ENCODE measurements at places on chromosomes 5 and 9. TPM values are rescaled to one million over a fixed set of nuclear protein-coding genes. Genes with fewer than 3 reads are reported as not detected.
A peak's percentile ranks its signal among the peaks of the same experiment; 100 is the strongest.

GRCh38 chr5:79803007-79803406 lies 113.4 kb downstream of the CMYA5 start:
- H3K27me3 ChIP-seq = no peaks in the 10 kb centered on the region
- no peak for DNase-seq
- H3K4me1 ChIP-seq = peaks cover 16% of the 10 kb centered on the region
- H3K36me3 ChIP-seq = no peaks in the 10 kb centered on the region
- H3K4me3 ChIP-seq = no peak overlapping the region

DNA sequence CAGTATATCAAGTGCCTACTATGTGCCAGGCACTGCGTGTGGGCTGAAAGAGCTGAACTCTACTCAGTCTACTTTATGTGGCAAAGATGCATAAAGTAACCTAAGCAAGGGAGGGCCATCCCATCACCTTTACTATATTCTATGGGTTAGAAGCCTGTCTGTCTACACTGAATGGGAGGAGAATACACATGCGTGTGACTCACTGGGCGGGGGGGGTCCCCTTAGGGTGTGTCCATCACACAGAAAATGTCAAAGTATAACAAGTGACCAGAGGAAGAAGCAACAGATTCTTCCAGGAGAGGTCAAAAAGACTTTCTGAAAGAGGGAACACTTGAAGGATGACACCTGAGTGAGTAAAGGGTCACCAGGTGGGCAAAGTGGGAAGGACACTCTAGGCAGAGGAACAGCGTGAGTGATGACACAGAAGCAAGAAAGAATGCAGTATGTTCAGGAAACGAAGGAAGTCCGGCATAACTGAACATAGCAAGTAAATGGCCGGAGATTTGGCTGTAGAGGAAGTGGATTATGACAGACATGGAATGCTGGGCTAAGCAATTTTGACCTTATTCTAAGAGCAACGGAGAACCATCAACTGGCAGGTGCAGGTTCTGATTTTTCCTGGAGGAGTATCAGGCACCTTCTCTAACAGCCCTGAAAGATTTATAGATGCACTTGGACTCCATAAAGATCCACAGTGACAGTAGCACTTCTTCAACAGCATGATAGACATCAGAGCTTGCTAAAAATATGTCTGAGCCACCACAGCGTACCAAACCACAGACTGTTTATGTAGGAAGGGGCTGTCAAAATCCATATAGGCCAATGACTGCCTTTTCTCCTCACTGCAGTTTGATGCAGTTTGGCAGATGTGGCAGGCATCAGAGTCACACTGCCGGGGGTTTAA lies 8.0 kb upstream of the WHRN start:
- no peaks in the 10 kb centered on the region for H3K36me3 ChIP-seq
- H3K27ac ChIP-seq = no peak overlapping the region
- no peak overlapping the region for H3K4me3 ChIP-seq
- H3K4me1 ChIP-seq = peaks cover 5% of the 10 kb centered on the region
- DNase-seq = no peak
- peaks cover 15% of the 10 kb centered on the region for H3K27me3 ChIP-seq

DNA sequence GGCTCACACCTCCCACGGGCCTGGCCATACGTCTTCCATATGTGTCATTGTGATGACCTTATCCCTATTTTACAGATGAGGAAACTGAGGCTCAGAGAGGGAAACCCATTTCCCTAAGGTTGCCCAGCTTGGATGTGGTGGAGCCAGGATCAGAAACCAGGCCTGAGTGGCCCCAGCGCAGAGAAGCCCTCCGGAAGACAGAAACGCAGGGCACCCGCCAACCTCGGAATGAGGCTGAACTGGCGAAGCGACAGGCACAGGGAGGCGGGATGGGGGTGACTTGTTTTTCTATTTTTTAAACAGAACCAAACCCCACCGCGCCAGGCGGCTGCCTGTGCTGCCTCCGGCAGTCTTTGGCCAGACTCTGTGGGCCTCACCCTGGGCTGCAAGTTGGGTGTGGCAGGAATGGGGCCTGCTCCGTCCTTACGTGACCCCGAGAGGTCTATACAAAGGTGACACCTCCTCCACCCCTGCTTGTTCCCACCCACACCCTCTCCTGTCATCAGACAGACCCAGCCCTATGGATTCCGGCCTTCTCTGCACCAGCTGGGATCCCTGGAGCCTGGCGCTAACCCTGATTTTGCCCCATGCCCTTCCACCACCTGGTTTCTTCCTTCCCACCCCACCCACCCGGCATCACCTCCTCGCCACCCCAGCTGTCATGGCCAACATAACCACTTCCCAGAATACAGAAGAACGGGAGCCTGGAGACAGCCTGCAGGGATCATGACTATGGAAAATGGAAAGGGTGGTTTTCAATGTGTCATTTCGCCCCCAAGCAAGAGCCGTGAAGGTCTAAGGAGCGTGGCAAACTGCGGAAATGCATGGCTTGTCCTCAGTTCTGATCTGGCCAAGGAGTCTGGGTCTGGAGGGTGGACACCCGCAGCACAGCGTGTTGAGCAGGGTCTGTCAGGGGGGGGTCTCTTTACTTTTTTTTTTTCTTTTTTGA lies 23.6 kb downstream of the PLPP7 start:
- H3K4me1 ChIP-seq = peaks cover 12% of the 10 kb centered on the region
- no peak for DNase-seq
- H3K27ac ChIP-seq = no peak overlapping the region
- H3K4me3 ChIP-seq = no peak overlapping the region

- peaks cover 6% of the 10 kb centered on the region for H3K4me1 ChIP-seq
- peaks cover 27% of the 10 kb centered on the region for H3K36me3 ChIP-seq
- H3K4me3 ChIP-seq = no peak overlapping the region
- no peak overlapping the region for H3K27ac ChIP-seq
Observed at GRCh38 chr9:37271679-37272078, 150.8 kb upstream of the GRHPR start.

GRCh38 chr9:124381170-124381945 lies 33.9 kb downstream of the PSMB7 start:
- H3K4me3 ChIP-seq = no peak overlapping the region
- H3K27ac ChIP-seq = no peak overlapping the region
- H3K27me3 ChIP-seq = no peaks in the 10 kb centered on the region
- DNase-seq = no peak
- H3K36me3 ChIP-seq = peaks cover 20% of the 10 kb centered on the region

GRCh38 chr5:138495351-138495750 lies 30.1 kb downstream of the EGR1 start:
- H3K36me3 ChIP-seq = no peaks in the 10 kb centered on the region
- H3K27ac ChIP-seq = no peak overlapping the region
- peaks cover 8% of the 10 kb centered on the region for H3K27me3 ChIP-seq
- H3K4me3 ChIP-seq = no peak overlapping the region
- peaks cover 11% of the 10 kb centered on the region for H3K4me1 ChIP-seq

GRCh38 chr5:116135344-116135743 lies 50.5 kb downstream of the COMMD10 start:
- H3K36me3 ChIP-seq = peaks cover 2% of the 10 kb centered on the region
- H3K27me3 ChIP-seq = no peaks in the 10 kb centered on the region
- peak; percentile 31 for DNase-seq
- H3K4me3 ChIP-seq = no peak overlapping the region
- H3K4me1 ChIP-seq = peaks cover 19% of the 10 kb centered on the region

GRCh38 chr5:3022665-3023064 lies 271.2 kb upstream of the IRX2 start:
- peaks cover 2% of the 10 kb centered on the region for H3K27me3 ChIP-seq
- no peak overlapping the region for H3K4me3 ChIP-seq
- no peak overlapping the region for H3K27ac ChIP-seq
- no peaks in the 10 kb centered on the region for H3K4me1 ChIP-seq
- H3K36me3 ChIP-seq = no peaks in the 10 kb centered on the region

DNA sequence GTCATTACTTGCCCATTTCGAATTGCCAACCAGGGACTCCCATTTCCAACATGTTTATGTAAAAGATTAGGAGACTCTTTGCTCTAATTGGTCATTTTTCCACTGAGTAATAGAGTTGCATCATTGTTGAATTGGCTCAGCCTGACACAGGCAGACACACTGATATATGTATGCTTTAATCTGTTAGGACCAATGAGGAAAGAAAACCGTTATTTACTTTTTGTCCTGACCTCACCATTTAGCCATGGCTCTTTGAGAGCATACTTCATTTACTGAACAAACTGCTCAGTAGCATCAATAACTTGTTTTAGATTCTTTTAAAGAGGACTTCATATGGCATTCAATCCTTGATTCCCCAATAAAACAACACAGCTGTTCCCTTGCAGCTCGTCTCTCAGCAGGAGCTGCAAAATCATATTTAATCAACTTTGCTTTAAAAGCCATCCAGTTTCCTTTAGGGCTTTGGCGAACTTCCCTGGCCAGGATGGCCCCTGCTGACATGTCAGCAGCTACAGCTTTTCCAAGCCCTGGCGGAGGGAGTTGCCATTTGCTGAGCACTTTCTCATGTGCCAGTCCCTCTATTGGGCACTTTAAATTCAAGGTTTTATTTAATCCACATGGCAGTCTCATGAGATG lies 251.5 kb upstream of the TNC start:
- no peaks in the 10 kb centered on the region for H3K36me3 ChIP-seq
- H3K27ac ChIP-seq = no peak overlapping the region
- no peak for DNase-seq
- H3K4me1 ChIP-seq = peaks cover 3% of the 10 kb centered on the region

GRCh38 chr9:92686954-92687353 lies 17.0 kb upstream of the IPPK start:
- H3K27ac ChIP-seq = no peak overlapping the region
- peaks cover 2% of the 10 kb centered on the region for H3K36me3 ChIP-seq
- no peak overlapping the region for H3K4me3 ChIP-seq
- H3K4me1 ChIP-seq = no peaks in the 10 kb centered on the region
- DNase-seq = no peak

GRCh38 chr9:27467486-27467885 lies 56.6 kb upstream of the IFNK start:
- no peak overlapping the region for H3K4me3 ChIP-seq
- no peak for DNase-seq
- H3K27me3 ChIP-seq = no peaks in the 10 kb centered on the region
- H3K27ac ChIP-seq = no peak overlapping the region

DNA sequence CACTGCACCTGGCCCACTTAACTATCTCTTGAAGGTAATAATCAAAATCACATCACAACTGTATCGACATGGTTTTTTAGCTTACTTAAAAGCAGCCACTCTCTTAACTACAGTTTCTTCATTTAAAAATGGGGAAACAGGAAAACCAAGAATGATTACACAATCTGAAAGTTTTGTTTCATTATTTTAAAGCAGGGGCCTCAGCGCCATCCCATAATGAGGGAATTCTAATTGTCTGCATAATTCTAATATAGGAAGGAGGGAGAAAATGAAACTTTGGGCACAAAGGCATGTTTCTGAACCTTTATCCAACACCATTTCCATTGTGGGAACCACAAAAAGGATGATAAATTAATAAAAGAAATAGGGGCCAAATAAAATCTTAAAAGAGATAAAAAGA lies 7.6 kb downstream of the HACD4 start:
- no peak overlapping the region for H3K4me3 ChIP-seq
- no peak overlapping the region for H3K27ac ChIP-seq
- DNase-seq = no peak
- peaks cover 26% of the 10 kb centered on the region for H3K36me3 ChIP-seq
- no peaks in the 10 kb centered on the region for H3K27me3 ChIP-seq
- H3K4me1 ChIP-seq = peaks cover 31% of the 10 kb centered on the region

DNA sequence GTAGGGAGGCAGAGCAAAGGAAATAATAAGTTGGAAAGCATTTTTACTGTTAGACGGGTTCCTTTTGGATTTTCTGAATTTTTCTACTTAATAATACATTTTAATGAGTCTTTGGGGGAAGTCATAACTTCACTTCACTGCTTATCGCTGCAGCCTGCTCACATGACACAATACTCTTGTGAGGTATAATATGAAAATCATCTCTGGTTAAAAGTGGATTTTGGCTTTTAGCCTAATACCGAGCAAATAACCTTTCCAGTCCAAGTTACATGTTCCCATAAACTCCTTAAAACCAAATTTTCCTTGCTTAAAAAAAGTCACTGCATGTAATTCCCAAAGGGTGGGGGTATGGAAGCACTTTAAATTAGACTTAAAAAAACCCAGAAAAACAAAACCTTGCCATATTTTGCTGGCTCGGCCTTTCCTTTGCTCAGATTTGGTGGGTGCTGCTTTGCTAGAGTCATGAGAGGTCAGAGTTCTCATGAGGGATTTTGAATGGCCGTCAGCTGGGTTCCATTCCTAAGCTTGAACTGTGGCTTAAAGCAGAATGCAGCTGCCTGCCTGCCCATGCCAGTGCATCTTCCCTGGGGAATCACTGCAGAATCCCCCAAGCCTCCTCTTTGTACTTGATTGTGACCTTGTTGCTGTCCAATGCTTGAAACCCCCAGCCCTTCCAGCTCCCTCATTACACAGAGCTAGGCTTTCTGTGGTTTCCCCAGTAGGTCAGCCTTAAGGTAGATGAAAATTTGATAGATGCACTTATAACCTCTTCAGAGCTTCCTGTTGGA lies 331.8 kb downstream of the KDM4C start:
- H3K36me3 ChIP-seq = peaks cover 23% of the 10 kb centered on the region
- no peak overlapping the region for H3K4me3 ChIP-seq
- no peak overlapping the region for H3K27ac ChIP-seq
- no peaks in the 10 kb centered on the region for H3K4me1 ChIP-seq

- no peaks in the 10 kb centered on the region for H3K27me3 ChIP-seq
- no peak for DNase-seq
- no peaks in the 10 kb centered on the region for H3K36me3 ChIP-seq
Observed at GRCh38 chr5:15334551-15335266, 165.3 kb upstream of the FBXL7 start.

Gene GPR151
- total RNA-seq = not detected

Gene STRBP
- total RNA-seq = 27.8 TPM

Gene OR1J2
- total RNA-seq = not detected

Gene SNCB
- not detected for total RNA-seq

Gene HBEGF
- total RNA-seq = 9.1 TPM

Gene SH3PXD2B
- total RNA-seq = 1.3 TPM

Gene NR5A1
- total RNA-seq = not detected

Gene RNF180
- total RNA-seq = not detected

Gene PCDH12
- total RNA-seq = 1.1 TPM

Gene NIPAL4
- total RNA-seq = 10.1 TPM

Gene PITX1
- total RNA-seq = 0.25 TPM

All from activated naive CD4-positive, alpha-beta T cell treated with anti-CD3 and anti-CD28 coated beads for 36 hours (primary cell).